ENCODE measurements at places on chromosomes 2 and 18. TPM values are rescaled to one million over a fixed set of nuclear protein-coding genes. Genes with fewer than 3 reads are reported as not detected.
A peak's percentile ranks its signal among the peaks of the same experiment; 100 is the strongest.

- no peak overlapping the region for H3K27ac ChIP-seq
- no peaks in the 10 kb centered on the region for H3K36me3 ChIP-seq
- H3K27me3 ChIP-seq, result no peaks in the 10 kb centered on the region
- peaks cover 3% of the 10 kb centered on the region for H3K4me1 ChIP-seq
Measured at GRCh38 chr2:155836439-155836838, 496.1 kb downstream of the NR4A2 start.

DNA sequence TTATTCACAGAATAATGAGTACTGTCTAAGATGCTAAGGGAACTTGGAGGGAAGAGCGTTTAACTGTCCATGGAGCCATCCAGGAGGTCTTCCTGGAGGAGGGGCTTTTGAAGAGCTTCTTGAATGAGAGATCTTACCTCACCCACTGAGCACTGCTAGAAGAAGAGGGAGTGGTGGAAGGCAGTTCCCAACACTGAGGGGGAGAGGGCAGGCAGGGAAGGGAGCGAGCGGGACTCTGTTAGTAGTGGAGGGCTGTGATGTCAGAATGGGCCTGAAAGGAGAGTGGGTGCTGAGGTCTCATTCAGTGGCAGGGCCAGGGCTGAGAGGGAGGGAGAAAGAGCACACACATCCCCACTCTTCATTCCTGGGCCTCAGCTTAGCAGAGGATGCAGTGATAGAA is 65.0 kb downstream of the NCK2 start:
- H3K27ac ChIP-seq, result no peak overlapping the region
- no peak for DNase-seq
- H3K36me3 ChIP-seq, result no peaks in the 10 kb centered on the region
- H3K4me3 ChIP-seq, result no peak overlapping the region

- H3K4me1 ChIP-seq, result peaks cover 67% of the 10 kb centered on the region
- H3K27me3 ChIP-seq, result no peaks in the 10 kb centered on the region
- peak overlapping the region; percentile 68 for H3K27ac ChIP-seq
Measured at GRCh38 chr2:43083710-43084698, 142.4 kb downstream of the ZFP36L2 start.

The CDK5R2 gene
- 1.1 TPM for total RNA-seq

DNA sequence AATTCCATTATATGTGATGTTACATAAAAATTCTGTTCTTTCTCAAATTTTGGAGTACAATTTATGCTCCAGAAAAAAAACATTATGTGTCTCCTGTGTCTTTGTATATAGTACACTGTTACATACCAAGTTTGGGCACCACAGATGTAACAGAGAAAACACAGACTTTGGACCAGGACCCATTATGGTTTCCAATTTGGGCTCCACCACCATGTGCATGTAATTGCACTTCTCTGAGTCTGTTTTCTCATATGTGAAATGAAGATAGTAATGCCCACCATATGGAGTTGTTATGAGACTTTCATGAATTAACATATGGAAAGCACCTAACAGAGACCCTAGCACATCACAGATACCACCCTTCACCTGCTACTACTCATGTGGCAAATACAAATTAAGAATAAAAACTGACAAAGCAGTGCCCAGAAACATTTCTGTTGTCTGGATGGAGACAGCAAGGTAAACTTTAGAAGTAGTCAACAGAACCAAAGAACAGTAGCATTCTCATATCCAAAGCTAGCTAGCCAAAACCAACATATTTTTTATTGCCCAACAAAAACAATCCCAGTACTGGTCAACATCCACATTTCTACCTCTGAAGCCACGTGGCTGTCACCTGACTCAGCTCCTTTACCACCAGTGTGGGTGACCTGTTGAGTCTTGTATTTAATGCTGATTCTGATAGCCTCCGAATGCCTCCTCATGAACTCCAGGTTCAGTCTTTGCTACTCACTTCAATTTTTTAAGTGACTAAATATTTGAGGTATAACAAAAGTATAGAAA is 42.9 kb downstream of the ANTXR1 start:
- DNase-seq, result no peak
- H3K36me3 ChIP-seq, result no peaks in the 10 kb centered on the region
- H3K4me1 ChIP-seq, result no peaks in the 10 kb centered on the region
- no peak overlapping the region for H3K4me3 ChIP-seq
- no peak overlapping the region for H3K27ac ChIP-seq
- H3K27me3 ChIP-seq, result no peaks in the 10 kb centered on the region

DNA sequence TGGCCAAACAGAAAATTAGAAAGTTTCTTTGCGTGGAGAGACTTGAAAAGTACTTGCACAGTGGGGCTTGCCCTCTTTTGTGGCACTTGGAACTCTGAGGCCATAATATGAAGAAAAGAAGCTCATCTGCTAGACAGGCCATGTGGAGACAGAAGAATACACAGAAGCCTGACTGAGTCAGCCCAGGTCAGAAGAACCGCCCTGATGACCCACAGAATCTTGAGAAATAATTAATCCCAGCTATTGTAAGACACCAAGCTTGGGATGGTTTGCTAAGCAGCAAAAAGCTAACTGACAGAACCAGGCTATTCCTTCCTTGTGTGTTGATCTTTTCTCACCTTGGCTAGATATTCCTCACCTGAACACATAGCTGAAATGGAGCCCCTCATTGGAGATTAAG is 33.7 kb downstream of the G6PC2 start:
- H3K27me3 ChIP-seq, result no peaks in the 10 kb centered on the region
- H3K4me3 ChIP-seq, result no peak overlapping the region
- no peaks in the 10 kb centered on the region for H3K36me3 ChIP-seq
- H3K27ac ChIP-seq, result no peak overlapping the region

The ACVR1 gene
- total RNA-seq, result 54.6 TPM

All from astrocyte (in vitro differentiated cells and primary cell).